ENCODE measurements at places on chromosomes 13 and 19. TPM values are rescaled to one million over a fixed set of nuclear protein-coding genes. Genes with fewer than 3 reads are reported as not detected.

ZNF829 gene
- total RNA-seq, result 3.9 TPM

BIVM gene
- 9.9 TPM for total RNA-seq

MLNR gene
- not detected for total RNA-seq

TEX29 gene
- not detected for total RNA-seq

CEACAM6 gene
- total RNA-seq, result not detected

PLK5 gene
- not detected for total RNA-seq

KIR2DL4 gene
- total RNA-seq, result not detected

AP2A1 gene
- total RNA-seq, result 51.5 TPM

ZNF681 gene
- 1.5 TPM for total RNA-seq

KLK11 gene
- total RNA-seq, result not detected

CACNG6 gene
- not detected for total RNA-seq

IGFL3 gene
- total RNA-seq, result not detected

ADM5 gene
- 2.8 TPM for total RNA-seq

LHB gene
- not detected for total RNA-seq

ADGRL1 gene
- total RNA-seq, result 30.8 TPM

GADD45B gene
- 135 TPM for total RNA-seq

CEACAM3 gene
- total RNA-seq, result 0.25 TPM

GRIK5 gene
- total RNA-seq, result 0.42 TPM

STOML3 gene
- not detected for total RNA-seq

GJB2 gene
- not detected for total RNA-seq

CRYL1 gene
- 17.1 TPM for total RNA-seq

KASH5 gene
- total RNA-seq, result not detected
